ENCODE measurements at places on chromosomes 11 and 22.
A peak's percentile ranks its signal among the peaks of the same experiment; 100 is the strongest.

- peak; percentile 85 for DNase-seq
Measured at GRCh38 chr11:78840200-78840599, 265.5 kb upstream of the NARS2 start.

GRCh38 chr11:17781221-17781620, 46.6 kb downstream of the KCNC1 start:
- no peak for DNase-seq

DNA sequence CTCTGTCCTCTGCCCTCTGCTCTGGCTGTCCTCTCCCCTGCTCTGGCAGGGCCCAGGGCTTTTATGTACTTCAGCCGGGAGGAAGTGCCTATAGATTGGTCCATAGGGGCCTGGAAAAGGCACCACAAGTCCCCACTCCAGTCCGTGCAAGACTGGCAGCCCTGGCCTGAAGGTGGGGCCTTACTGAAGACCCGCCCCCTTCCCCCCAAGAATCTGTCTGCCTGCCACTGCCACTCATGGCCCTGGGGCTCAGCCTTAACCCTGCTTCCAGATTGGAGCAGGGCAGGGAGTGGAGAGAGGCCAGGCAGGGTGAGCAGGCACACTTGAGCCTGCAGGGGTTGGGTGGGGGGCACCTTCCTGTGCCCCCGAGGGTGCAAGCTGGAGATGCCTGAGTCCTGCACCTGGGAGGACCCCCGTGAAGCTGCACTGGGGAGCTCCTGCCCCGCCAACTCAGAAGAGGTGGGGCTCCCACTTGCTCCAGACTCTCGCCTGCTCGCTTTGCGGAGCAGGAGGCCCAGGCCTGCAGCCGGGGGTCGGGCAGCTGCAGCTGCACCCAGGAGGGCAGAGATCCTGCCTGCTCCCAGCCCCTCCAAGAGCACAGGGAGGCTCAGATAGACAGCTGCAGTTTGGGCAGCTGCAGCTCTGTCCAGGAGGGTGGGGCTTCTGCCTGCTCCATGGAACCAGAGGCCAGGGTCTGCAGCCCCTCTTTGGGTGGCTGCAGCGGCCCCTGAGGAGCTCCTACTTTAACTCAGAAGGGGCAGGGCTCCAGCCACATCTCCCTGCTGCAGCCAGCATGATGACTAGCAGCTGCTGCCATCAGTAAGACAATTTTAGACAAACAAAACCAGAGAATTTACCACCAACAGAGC, 51.0 kb upstream of the SC5D start:
- DNase-seq, result no peak

DNA sequence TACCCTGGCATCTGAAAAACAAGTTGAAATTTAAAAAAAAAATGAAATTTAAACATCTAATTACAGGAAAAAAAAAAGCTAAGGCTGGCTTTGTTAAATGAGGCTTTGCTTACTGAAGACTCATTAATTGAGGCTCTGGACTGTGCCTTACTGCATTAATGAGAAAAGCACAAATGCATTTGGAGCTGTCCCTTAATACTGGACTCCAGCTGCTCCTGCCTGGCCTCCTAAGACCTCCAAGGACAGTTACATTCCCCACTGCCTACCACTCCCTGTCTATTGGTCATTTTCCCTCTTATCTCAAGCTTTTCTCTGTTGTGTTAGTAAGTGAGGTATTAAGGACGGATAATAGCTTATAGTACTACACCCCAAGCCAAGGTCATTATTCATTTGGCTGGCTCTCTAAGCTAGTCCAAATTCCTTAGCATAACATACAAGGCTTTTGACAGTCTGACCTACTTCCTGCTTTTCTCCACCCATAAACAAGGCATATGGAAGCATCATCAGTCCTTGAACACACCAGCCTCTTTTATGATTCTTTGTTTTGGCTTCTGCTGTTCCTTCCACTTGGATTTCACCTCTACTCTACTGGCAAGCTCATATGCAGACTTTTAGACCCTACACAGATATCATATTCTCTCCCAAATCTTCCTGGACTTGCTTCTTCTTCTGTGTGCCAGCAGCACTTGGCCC, 62.5 kb downstream of the USP35 start:
- no peak for DNase-seq

GRCh38 chr11:85525686-85526085, 101.5 kb downstream of the DLG2 start:
- no peak for DNase-seq

- peak; percentile 76 for DNase-seq
Measured at GRCh38 chr11:57277845-57278720, 41.0 kb upstream of the APLNR start.

DNA sequence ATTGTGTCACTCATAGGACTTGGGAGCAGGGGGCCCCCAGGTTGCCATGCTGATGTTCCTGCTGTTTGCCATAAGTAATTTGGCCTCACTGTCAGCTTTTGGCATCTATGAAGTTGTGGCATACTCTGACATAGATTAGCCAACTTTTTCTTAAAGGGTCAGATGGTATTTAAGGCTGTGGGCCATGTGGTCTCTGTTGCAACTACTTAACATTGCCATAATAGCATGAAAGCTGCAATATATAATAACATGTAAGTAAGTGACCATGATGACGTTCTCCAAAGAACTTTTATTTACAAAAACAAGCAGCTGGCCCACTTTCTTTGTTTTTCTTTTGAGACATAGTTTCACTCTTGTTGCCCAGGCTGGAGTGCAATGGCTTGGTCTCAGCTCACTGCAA, 2.2 kb upstream of the TMEM216 start:
- no peak for DNase-seq

DNA sequence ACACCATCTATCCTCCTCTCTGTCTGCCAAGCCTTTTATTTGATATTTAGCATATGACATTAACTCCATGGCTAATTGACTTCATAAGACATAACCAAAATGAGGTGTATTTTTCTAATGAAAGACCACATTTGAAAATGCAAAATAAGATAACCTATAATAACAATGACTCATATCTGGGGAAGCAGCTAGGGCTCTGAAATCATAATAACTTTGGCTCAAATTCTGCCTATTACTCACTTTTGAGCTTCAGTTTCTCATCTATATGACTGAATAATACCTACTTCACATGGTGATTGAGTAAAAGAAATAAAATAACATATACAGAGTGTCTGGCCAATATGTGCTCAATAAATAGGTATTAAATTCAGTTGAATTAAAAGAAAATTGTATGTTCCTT, 1419.8 kb upstream of the TENM4 start:
- DNase-seq, result peak; percentile 10

- no peak for DNase-seq
Measured at GRCh38 chr11:83656796-83657330, 370.7 kb upstream of the CCDC90B start.

DNA sequence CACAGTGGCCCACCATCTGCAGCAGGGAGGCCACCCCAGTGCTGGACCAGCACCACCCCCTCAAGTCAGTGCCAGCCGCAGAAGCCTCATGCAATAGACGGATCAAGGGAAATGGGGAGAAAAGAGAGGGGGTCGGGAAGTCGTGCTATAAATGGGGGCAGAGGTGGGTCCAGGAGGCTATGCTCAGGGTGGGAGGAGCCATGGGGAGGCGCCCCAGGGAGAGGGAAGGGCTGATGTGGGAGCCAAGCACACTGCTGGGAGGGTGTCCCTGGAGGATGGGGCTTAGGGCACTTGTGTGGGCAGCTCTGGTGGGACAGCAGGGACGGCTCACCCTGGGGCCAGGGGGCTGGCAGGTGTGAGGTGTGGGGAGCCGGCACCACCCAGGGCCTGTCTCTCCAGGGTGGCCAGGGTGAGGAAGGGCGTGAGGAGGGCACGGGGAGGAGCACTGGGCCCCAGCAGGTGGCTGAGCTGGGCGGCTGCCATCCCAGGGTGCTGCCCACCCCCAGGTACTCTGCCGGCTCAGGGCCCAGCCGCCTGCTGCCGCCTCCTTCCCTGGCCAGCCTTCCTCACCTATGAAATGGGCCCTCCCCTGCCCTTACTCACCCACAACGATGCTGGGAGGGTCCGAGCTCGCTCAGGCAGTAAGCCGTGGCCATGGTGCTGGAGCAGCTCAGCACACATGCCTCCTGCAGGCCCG, 18.0 kb downstream of the PHLDA2 start:
- DNase-seq, result no peak

DNA sequence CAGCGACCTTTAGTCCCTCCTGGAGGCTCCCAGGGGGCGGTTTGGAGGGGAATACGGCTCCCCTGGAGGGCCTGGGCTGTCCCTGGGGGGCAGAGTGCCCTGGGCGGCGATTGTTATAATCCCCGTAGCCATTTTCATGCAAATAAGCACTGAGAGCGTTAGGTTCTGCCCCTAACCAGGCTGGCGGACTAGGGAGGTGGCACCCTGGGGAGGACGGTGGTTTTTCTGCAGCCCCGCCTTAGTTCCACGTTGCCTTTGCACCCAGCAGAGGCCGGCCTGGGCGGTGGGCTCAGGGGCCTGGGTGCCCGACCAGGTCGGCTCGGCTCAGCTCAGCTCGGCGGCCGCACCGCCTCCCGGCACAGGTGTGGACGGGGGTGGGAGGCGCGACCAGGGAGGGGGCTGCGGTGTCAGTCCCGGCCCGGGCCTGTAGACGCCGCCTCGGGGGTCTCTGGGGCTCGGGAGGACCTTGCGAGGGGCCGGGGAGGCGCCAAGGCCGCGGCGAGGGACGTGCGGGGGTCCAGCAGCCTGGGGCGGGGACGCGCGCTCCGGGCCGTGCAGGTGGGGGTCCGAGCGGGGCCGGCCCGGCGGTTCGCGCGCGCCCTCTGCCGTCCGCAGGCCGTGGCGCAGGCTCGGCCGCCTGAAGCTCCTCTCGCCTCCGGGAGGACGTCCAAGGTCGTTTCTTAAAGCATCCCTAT, 2.3 kb upstream of the DUSP8 start:
- DNase-seq, result no peak

DNA sequence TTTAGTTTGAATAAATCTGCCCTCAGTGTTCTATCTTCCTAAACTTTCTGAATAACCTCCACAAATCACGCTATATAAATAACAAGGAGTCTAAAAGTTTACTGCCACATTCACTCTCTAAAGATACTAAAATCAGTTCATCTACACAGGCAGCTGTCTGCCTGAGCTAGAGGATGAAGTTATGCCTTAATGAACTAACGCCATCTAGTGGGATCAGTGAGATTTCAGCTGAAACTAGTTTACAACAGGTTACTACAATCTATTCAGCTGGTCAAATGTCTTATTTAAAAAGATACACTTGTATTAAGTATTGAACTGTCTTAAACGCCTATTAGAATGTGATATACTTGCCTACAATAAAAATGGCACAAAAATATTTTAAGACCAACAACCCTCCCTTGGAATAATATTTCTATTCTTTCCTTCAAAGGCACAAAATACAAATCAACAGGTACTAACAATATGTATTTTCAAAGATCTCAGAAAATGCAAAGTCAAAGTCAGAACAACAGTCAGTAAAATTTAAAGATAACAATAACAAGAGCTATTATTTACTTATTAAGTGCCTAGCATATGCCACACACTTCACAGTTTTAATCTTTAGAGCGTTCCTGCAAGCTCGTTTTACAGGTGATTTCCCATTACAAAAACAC, 84.1 kb downstream of the LARGE2 start:
- DNase-seq, result no peak

DNA sequence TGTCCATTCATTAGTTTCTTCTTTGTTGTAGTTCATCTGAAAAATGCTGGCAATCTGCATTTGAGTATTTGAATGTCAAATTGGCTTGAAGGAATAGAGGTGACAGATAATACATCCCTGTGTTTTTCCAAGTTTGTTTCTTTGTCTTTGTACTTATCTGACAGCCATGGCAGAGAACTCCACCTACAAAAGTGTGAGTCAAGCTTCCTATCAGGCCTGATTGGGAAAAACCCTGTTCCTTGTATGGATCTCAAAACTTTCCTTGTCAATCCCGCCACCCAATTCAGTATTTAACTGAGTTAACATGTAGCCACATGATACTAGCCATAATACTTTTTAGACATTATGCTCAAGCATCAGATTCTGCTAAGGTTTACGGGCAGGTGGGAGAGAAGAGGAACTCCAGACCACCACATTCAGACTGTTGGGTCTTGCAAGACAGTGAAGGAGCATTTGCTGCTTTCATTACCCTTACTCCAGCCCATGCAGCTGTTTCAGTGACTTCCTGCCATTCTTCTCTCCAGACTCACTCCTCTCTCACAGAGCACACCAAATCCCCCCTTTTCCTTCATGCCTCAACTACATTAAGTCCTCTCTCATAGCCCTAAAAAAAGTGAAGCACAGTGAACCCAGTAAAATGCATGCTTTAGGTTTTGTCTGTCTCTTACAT, 65.9 kb downstream of the BLID start:
- no peak for DNase-seq

DNA sequence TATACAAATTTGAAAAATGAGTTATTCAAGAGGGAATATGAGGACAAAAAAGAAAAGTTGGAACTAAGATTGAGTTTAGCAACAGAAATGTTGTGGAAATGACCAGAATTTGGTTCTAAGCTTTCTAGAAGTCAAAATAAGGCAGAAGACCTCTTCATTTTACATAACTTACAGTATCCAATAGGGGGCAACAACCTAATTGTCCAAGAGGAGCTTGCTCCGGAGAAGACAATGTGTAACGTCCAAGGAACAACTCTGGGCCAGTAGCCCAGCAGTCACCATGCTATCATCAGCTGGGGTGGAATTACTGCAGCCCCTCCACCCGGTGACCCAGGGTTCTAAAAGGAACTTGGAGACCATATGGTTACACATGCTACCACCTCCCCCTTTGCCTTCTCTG, 14.1 kb downstream of the CNTF start:
- DNase-seq, result no peak

All from fibroblast of skin of left biceps (primary cell).